PC-3 (cell line): ENCODE measurements at places on chromosomes 7 and 10. TPM values are rescaled to one million over a fixed set of nuclear protein-coding genes. Genes with fewer than 3 reads are reported as not detected.

BCL7B gene
- total RNA-seq, result 41.0 and 46.5 TPM in 2 replicates

GRCh38 chr10:65342245-65342644 is 1583.6 kb upstream of the LRRTM3 start:
- DNase-seq, result peak; percentile 25

LIPM gene
- total RNA-seq, result not detected in 2 replicates

- no peak for DNase-seq
These were observed 42.7 kb downstream of the NRG3 start for GRCh38 chr10:81917666-81918065.

DNA sequence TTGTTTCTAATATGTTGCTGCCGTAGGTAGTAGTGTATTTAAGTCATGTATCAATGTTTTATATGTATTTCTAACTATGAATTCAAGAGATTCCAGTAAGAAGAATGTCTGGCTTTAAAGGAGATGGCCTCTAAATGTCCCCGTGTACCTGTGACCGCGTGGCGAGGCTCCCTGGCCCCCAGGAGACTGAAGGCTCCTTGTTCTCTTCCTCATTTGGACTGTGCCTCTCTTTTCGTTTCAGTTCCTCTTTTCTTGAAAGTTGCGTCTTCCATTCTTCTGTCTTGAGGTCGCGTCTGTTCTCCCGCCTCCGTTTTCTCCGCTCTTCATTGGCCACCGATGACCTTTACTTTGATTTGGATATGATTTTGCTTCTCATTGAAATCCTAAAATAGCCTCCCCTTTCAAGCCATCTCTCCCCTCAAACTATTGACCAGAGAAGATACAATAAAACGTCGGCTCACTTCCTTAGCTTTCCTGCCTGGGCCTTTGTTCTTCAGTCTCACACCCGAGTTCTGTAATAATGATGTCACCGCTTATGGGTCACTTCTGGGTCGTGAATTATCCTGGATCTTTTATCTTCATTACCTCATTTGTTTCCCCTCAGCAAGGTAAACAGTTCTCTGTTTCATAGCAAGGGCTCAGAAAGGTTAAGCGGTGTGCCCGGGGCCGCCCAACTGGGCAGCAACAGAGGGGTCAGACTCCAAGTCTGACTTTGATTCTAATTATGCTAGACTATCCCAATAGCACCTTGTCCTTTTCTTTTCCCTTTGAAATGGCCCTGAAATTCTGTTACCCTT is 28.7 kb downstream of the WIPI2 start:
- no peak for DNase-seq

DNA sequence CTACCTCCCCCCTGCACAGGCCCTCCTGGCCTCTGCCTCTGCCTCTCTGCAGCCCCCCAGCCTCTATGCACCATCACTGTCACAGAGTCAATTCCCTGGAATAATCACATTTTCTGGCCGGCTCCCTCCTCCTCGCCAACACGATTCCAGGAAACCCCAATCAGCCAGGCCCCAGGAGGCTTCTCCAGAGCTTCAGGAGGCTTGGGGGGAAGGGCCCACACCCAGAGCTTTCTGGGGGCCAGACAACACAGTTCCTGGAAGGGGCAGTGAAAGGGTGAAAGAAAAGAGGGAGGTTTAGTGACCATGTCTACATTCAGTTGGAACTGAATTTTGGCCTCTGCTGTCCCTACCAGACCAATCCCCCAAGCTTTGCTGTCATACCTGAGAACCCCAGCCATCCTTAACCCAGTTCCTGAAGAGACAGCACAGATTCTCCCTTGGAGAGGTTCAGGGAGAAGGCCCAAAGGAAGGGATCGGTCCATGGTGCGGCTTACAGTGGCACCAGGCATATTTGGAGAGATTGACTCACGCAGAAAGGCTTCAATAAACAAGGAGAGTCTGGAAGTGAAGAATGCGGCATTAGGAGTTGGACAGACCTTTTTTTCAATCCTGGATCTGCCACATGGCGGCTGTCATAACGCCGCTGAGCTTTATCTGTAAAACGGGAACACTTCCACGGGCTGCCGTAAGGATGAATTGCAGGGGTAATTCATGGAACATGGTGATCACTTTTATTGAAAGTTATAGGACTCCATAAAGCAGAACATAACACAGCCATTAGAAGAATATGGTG is 89.0 kb downstream of the NEURL1 start:
- DNase-seq, result no peak

GRCh38 chr7:71339924-71340323 is 208.0 kb downstream of the GALNT17 start:
- no peak for DNase-seq

- DNase-seq, result peak; percentile 22
These were observed 580 bp downstream of the ZNF775 start for GRCh38 chr7:150379441-150380379.

ANLN gene
- 110 and 111 TPM in 2 replicates for total RNA-seq

GRCh38 chr10:123614888-123615287 is 51.3 kb upstream of the GPR26 start:
- peak; percentile 64 for DNase-seq

- DNase-seq, result no peak
These were observed 40.2 kb upstream of the SVOPL start for GRCh38 chr7:138741453-138741735.

GRCh38 chr7:78151229-78151628 is 352.7 kb downstream of the PHTF2 start:
- DNase-seq, result no peak

CRYGN gene
- 0.11 TPM in 1 of 2 replicates, not detected in the other for total RNA-seq

KMT2C gene
- 15.3 and 28.5 TPM in 2 replicates for total RNA-seq

GRCh38 chr7:121961089-121961867 is 88.3 kb downstream of the PTPRZ1 start:
- DNase-seq, result peak; percentile 51

- no peak for DNase-seq
These were observed 108.0 kb downstream of the SPAG6 start for GRCh38 chr10:22453320-22453719.

DNA sequence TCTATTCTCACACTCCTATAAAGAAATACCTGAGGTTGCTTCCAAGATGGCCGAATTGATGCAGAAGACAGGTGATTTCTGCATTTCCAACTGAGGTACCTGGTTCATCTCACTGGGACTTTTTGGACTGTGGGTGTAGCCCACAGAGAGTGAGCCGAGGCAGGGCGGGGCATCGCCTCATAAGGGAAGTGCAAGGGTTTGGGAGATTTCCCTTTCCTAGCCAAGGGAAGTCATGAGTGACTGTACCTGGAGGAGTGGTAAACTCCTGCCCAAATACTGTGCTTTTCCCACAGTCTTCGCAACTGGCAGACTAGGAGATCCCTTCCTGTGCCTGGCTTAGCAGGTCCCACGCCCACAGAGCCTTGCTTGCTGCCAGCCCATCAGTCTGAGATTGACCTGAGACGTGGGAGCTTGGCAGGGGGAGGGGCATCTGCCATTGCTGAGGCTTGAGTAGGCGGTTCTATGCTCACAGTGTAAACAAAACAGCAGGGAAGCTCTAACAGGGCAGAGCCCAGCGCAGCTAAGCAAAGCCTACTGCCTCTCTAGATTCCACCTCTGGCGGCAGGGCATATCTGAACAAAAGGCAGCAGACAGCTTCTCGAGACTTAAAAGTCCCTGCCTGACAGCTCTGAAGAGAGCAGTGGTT is 152.2 kb downstream of the ARL4A start:
- DNase-seq, result peak; percentile 16

DNA sequence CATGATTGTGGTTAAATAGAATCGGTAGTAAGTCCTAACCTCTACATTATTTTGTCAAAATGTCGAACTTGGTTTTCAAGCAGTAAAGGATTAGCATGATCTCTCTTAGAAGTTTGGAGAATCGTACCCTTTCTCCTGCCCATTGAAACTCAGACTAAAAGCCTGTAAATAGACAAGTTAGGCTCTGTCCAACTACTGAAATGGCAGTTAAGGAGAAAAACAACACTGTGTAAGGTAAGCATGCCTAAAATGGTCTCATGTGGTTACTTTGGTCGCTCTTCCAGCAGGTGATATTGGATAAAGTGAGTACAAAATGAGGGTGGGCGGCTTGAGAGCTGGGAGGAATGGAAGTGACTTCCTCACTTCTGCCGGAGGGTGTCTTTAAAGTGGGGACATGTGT is 25.0 kb downstream of the SEC61A2 start:
- no peak for DNase-seq

- peak; percentile 22 for DNase-seq
These were observed 9.0 kb upstream of the POR start for GRCh38 chr7:75905785-75906604.

NEUROG3 gene
- not detected in 2 replicates for total RNA-seq

AQP1 gene
- total RNA-seq, result 0.81 and 1.2 TPM in 2 replicates

GRCh38 chr7:4775848-4776623 is 613 bp downstream of the AP5Z1 start:
- peak; percentile 24 for DNase-seq

DNA sequence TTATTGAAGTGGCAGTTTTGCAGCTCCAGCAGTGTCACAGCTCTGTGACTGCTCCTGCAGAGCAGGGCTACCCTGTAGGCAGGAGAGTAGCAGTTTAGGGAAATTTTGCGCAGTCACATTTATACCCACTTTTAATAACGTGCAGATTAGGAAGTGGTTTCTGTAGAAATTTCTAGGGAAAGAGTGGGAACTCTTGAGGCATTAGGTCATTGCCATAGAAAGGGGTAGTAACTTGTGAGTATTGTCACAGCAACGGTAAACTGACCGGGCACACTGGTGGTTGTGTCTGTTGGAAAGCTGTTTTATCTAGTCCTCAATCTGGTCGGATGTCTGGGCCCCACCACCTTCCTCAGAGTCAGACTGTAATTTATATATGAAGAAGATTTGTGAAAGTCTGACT is 51.9 kb downstream of the CDC14C start:
- no peak for DNase-seq

- DNase-seq, result no peak
These were observed 51.2 kb downstream of the MICU1 start for GRCh38 chr10:72574636-72575035.

DNA sequence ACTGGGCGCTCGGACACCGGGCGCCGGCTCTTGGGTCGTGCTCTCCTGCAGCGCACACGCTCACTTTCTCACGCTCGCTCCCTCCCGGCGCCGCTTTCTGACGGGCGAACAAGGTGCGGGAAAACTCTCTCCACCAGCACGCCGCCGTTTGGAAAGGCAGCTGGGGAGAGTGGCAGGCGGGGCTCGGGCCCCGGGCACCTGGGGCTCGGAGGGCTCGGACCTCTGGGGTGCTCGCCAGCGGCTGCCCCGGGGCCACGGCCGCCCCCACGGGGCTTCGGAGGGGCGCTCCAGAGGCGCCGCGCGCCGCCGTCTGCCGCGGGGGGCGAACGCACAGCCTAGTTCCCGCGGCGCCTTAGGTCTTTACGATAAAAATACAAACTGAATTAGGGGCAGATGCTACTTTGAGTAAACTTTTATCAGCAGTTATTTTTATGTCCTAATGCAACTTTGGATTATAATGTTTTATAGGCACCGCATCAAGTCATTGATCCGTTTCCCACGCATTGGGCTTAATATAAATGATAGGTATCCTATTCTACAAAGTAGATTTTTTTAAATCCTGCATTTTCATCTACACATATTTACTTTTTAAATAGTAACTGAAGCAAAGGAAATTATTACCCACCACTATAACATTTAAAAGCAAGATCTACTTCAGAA is 535 bp upstream of the EPC1 start:
- DNase-seq, result peak; percentile 36

DNA sequence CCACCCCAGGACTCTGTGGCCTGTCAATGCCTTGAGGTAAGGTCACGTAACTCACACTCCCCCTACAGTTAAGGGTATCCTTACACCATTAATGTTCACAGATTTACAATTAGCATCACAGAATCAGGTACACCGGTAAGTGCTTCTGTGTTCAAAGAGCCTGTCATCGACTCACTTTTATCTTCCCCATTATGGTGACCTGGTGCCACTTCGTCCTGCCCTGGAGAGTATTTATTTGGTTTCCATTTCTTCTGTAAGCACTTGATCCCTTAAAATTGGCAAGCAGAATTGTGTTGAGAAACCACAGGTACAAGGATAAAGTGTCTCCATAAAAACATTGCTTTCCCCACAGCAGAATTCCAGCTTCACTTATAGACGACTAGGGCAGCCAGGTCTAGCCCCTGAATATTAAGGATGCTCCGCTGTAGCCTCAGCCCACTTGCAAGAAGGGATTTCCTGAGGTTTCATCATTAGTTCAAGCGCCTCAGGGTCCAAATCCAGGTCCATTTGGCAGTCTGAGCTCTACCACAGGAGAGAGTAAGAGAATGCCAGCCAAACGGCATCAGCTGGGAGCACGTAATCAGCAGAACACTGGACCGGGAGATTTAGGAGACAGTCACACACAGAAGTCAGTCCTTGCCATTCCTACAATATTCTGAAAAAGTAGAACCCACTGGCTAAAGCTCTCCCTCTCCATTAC is 10.1 kb downstream of the ATXN7L1 start:
- no peak for DNase-seq

DNA sequence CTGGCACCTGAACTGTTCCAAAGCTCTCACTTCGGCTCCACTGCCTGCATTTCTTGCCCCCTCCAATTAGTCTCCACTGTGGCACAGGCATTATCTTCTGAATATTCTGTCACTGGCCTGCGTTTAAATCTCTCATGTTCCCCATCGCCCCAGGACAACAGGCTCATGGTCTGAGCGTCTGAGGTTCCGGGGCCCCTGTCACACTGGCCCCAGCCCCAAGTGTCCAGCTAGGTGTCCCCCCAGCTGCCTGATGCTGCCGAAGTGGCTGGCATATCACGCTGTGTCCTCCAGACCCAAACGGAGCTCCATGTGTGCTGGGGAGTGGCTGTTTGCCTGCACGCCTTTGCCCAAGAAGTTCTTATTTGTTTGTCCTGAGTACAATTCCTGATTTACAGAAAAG is 135.4 kb downstream of the TACC2 start:
- no peak for DNase-seq

UNCX gene
- total RNA-seq, result not detected in 2 replicates

DNA sequence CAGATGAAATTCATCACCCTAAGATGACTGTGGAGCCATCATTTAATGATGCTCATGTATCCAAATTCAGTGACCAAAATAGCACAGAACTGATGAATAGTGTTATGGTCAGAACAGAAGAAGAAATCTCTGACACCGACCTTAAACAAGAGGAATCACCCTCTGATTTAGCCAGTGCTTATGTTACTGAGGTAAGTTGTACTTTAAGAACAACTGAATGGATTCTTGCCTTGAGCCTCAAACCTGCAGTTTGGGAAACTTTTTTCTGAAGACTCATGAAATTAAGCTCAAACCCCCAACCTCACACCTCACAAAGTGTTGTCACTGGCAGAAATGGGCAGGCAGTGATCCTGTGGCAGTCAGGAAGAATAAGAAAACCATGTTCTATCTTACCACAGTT is 25.6 kb downstream of the TMEM243 start:
- DNase-seq, result no peak

- peak; percentile 50 for DNase-seq
These were observed 790.8 kb upstream of the KCND2 start for GRCh38 chr7:119482209-119482608.

GATA3 gene
- 2.6 and 3.6 TPM in 2 replicates for total RNA-seq

LHFPL3 gene
- not detected in 2 replicates for total RNA-seq
